OCI-LY7 (cell line): ENCODE measurements at places on chromosomes 11 and 22.
A peak's percentile ranks its signal among the peaks of the same experiment; 100 is the strongest.

DNA sequence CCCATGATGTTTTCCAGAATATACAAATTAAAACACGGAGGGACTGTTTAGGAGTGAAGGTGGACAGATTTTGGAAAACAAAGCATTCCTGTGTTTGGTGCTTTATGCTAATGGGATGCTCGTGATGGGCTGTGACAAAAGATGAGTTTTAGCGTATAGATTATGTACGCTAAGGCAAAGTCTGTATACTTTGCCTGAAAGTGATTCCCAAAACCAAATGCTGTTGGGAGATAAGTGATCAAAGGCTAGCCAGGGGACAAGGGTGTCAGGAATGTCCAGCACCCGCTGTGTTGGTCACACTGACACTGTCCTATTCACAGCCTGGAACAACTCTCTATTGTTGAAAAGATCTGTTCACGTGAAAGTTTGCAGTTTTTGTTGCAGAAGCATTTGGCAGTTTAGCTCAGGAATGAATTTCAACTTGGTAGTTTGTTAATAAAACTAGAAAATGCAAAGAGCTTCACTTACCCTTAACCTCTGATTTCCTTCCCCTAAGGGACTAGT, 1.5 kb downstream of the JAM3 start:
- no peak for DNase-seq

GRCh38 chr22:42074132-42074811, at the start of gene PHETA2:
TSS of gene PHETA2 (plus strand) at chr22:42074248. CDS start at chr22:42077294, 3,046 bp downstream.
- DNase-seq = no peak

GRCh38 chr11:126988655-126989054, 11.9 kb downstream of the KIRREL3 start:
- DNase-seq = no peak

DNA sequence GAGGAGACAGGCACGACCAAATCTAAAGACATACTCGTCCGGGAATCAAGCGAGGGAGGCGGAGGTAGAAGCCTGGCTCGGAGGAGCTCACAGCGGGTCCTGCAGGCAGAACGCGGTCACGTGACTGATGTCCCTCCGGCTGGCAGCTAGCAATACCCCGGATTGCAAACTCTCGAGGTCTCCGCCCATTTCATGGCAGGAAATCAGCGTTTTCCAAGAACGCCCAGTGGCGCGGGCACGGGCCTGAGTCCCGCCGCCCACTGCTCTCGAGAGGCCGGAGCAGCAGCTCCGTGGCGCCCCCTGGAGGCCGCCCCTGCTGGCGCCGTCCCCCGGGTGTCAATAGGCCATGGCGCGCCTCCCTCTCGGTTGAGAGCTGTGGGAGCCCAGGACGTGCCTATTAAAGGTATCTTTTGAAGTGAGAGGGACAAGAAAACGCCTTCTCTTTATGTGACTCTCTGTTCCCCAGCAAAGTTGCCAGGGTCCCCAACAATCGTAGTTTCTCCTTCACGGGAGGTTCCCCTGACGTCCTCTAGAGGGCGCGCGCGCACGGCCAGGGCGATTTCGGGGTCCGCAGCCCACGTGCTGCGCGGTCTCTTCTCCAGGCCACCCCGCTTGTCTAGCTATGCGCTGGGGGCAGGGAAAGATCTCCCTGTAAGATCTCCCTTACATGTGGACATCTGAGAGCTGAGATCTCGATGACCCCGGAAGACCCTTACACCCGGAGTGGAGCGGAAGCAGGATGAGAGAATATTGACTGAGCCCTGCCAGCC, 37.3 kb upstream of the RBFOX2 start:
- peak; percentile 81 for DNase-seq

- no peak for DNase-seq
These were observed 70.7 kb downstream of the FLI1 start for GRCh38 chr11:128764424-128765095.

GRCh38 chr11:123518496-123519054, 88.5 kb downstream of the GRAMD1B start:
- no peak for DNase-seq
